NCI-H510A (cell line): ENCODE measurements at places on chromosomes 2 and 18.

DNA sequence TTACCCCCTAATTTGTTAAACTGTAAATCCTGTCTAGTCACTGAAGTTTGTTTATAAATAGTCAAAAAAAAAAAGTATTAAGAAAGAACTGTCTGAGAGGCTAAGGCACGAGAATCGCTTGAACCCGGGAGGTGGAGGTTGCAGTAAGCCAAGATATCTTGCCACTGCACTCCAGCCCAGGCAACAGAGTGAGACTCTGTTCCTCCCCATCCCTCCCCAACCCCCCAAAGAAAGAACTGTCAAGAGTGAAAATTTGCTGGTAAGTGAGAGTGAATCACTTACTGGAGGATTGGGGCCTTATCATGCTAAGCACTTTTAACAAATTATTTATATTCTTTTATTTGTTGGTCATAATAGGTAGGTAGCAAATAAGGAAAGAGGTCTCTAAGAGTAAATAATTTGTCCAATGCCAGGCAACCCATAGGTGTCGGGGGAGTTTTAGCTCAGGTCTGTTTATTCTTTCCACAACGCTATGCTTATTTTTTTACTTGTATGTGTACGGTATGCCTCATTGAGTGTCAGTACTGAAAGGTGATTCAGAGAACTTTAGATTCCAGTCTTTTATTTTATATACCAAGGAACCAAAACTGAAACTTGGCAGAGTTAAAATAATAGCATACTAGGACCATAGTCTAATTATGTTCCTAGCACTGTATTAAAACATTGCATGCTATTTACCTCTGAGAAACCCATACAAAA lies 2.5 kb downstream of the TAF4B start:
- DNase-seq, result no peak

GRCh38 chr2:173970516-173970924 lies 5.3 kb upstream of the SP3 start:
- DNase-seq, result no peak

DNA sequence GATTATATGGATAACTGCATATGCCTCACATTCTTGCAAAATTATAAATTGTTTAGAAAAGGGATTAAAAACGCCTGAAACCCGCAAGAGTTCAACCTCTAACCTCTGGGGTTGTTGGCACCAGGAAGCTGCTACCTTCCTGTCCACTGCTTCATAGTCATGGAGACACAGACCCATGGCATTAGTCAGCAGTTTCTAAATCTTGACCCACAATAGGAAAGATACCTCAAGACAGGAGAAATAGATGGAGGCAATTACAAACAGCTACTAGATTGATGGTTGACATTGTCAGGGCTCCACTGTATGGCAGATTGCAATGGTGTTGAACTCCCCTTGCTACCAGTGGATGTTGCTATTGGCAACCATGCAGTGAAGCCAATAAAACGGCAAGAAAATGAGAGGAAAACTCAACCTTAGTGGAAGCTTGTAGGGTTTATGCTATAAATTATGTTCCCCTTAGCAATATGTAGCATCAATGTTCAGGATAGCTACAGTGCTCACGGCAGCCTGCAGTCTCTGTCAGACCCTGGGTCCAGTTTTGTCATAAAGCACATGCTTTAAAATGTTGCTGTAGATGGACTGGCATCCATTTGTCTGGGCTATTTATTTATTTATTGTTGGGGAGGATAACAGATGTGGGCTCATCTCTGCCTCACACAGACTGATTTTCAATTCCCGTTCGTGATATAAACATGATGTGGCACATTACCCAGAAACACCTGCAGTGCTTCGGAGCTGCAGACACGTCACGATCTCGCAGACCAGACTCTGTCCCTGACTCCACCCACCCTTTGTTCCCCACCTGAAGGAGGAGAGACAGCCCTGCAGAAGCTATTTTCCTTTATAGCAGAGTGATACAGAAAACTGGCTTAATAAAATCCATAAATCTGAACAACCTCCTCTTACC lies 233.4 kb downstream of the AGPS start:
- no peak for DNase-seq

GRCh38 chr18:34345738-34346137 lies 121.0 kb upstream of the NOL4 start:
- DNase-seq, result no peak

DNA sequence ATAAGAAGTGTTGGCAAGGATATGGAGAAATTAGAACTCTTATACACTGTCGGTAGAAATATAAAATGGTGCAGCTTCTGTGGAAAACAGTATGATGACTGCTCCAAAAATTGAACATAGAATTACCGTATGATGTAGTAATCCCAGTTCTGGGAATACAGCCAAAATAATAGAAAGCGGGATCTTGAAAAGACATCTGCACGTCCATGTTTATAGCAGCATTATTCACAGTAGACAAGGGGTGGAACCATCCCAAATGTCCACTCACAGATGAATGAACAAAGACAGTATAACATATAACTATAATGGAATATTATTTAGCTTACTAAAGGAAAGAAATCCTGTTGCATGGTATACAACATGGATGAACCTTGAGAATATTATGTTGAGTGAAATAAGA lies 257.7 kb downstream of the TDRD15 start:
- DNase-seq, result no peak

GRCh38 chr2:63432373-63432772 lies 155.9 kb downstream of the WDPCP start:
- no peak for DNase-seq

DNA sequence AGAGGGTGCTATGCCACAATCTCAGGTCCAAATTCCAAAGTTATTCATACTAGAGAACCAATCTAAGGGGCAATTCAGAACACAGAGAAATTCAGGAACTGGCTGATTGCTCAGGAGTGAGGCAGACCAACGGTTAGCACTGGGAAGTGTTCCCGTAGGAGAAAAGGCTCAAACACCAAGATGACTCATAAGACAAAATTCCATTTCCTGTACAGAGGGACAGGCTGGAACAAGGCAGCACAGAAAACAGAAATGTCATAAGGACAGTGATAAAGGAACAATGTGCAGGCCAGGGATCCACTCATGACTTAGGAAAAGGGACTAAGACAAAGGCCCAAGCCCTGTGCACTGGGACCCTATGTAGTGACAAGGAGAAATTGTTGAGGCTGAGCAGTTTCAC lies 54.2 kb downstream of the PDE1A start:
- no peak for DNase-seq

- no peak for DNase-seq
Measured at GRCh38 chr2:65532937-65533336, 100.5 kb upstream of the SPRED2 start.

GRCh38 chr2:236867441-236868260 lies 218.0 kb upstream of the COPS8 start:
- DNase-seq, result no peak

- DNase-seq, result no peak
Measured at GRCh38 chr2:55772109-55772980, 78.7 kb upstream of the PNPT1 start.

- no peak for DNase-seq
Measured at GRCh38 chr2:27263287-27264252, 723 bp upstream of the SLC30A3 start.

GRCh38 chr2:40716879-40717278 lies 265.0 kb upstream of the SLC8A1 start:
- DNase-seq, result no peak

- no peak for DNase-seq
Measured at GRCh38 chr2:186913870-186914269, 64.9 kb upstream of the ZSWIM2 start.

DNA sequence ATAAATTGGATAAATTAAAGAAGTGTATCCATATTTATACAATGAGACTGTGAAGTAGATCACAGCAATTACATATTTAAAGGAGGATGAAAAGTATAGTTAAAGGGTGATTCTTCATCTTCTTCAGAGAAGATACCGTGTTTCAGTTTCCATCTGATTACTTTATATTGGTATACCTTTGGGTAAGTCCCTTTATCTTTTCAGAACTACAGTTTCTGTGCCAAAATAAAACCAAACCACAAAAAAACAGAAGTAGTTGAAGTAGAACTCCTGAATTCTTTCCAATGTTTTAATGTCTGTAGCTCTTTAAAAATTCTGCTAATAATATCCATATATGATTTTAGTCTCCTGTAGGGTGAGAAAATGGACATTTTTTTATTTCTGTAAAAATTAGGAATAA lies 231.2 kb upstream of the LINC00305 start:
- DNase-seq, result no peak

DNA sequence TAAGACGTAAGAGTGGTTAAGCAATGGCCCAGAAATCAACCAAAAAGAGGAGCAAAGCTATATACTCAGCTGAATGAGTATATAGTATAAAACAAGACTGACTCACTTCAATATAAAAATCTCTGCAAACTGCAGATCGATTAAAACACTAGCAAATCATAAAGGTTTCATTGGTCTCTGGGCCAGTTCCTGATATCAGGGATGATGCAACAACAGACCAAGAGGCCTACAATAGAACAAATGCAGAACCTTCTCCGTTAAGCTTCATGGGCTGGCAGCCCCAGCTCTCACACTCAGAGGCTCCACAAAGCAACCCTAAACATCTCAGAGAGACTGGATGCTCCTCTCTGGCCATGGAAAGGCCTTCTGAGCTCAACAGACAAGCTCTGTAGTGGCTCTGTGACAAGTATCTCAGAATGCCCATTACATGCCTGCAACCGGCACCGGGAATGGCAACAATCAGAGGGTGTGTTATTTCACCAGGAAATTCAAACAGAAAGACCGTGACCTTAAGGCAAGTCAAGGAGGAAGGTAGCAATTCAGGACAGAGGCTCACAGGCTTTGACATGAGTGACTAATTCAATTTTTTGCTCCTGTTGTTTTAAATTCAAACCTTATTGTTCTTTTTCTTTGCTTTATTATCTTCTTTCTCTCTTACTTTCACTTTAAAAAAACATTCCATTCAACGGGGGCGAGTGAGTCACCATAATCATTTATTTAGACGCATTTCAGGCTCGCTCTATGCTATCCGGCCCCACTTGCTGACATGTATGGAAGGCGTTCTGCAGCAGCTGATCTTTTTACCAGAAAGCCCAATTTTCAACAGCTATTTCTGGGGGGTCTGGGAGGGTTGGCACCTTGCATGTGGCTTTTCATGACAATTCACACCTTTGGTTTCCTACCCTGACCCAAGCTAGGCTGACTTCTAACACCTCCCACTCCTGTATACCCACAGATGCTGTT lies 15.1 kb downstream of the CYRIA start:
- no peak for DNase-seq

- no peak for DNase-seq
Measured at GRCh38 chr2:101474731-101475384, at the start of gene RFX8. Gene RFX8, minus strand, starts transcription at chr2:101475112. Its CDS starts 8,264 bp downstream, at chr2:101466848.

DNA sequence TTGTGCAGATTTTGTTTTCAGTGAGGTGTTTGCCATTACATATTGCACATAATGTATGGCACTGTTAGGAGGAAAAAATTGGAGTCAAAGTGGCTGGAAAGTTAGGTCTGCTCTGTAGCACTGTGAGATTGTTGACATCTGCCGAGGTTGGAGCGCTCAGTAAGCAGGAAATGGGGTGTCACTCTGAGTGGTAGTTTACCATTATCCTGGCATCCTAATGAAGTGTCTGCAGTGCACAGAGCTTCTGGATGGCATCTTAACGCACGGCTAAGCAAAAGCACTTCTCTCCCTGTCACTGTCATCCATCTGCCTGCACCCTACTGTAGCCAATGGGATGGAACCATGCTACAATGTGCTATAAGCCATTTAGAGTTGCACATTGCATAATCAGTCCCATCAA lies 561.9 kb downstream of the ARHGAP15 start:
- no peak for DNase-seq

GRCh38 chr18:49849331-49850217 lies 36.2 kb upstream of the ACAA2 start:
- peak; percentile 87 for DNase-seq
